ENCODE measurements at places on chromosomes 2 and 18. TPM values are rescaled to one million over a fixed set of nuclear protein-coding genes. Genes with fewer than 3 reads are reported as not detected.

Gene COL4A4
- total RNA-seq = not detected

Gene EVA1A
- total RNA-seq = 59.7 TPM

Gene MOGAT1
- not detected for total RNA-seq

Gene PSMA8
- total RNA-seq = not detected

Gene AOX1
- total RNA-seq = 0.23 TPM

Gene TNFRSF11A
- total RNA-seq = 11.1 TPM

Gene GTF2A1L
- total RNA-seq = not detected

Gene MC2R
- total RNA-seq = not detected

Gene CTAGE1
- total RNA-seq = not detected

Gene DSC1
- total RNA-seq = not detected

Gene DARS1
- total RNA-seq = 48.8 TPM

Gene EGR4
- not detected for total RNA-seq

Gene CRYGC
- total RNA-seq = not detected

Gene RIT2
- total RNA-seq = not detected

Gene GALNT1
- total RNA-seq = 337 TPM

Gene LBX2
- total RNA-seq = 3.8 TPM

Gene VWC2L
- not detected for total RNA-seq

Gene LYG2
- not detected for total RNA-seq

Gene LHCGR
- not detected for total RNA-seq

Gene GPAT2
- 6.6 TPM for total RNA-seq

Gene CHRNG
- total RNA-seq = not detected

Gene GPR45
- not detected for total RNA-seq

Gene FAP
- 2.0 TPM for total RNA-seq

Gene ABCB11
- 0.44 TPM for total RNA-seq

Gene COL5A2
- 123 TPM for total RNA-seq

Gene CFC1
- total RNA-seq = not detected

Gene EIPR1
- total RNA-seq = 30.8 TPM

Gene COX5B
- 167 TPM for total RNA-seq

Gene OTOF
- total RNA-seq = 0.22 TPM

Gene TRABD2A
- total RNA-seq = 0.99 TPM

Gene TSN
- total RNA-seq = 76.1 TPM

Gene DUSP19
- total RNA-seq = 1.9 TPM

Gene MPP4
- 7.6 TPM for total RNA-seq

Gene ANKRD62
- total RNA-seq = not detected

Gene VWA3B
- not detected for total RNA-seq

Gene AQP12B
- total RNA-seq = not detected

Gene MOB1A
- total RNA-seq = 112 TPM

Gene LIMS1
- 166 TPM for total RNA-seq

Gene DCC
- not detected for total RNA-seq

Gene COL6A3
- total RNA-seq = not detected

Gene SCN9A
- 1.8 TPM for total RNA-seq

Gene TGFA
- 0.12 TPM for total RNA-seq

Gene KLHL41
- 0.21 TPM for total RNA-seq

Gene ZBTB7C
- not detected for total RNA-seq

Gene HNRNPA3
- total RNA-seq = 316 TPM

Gene CNDP1
- total RNA-seq = not detected

Gene KIAA2012
- total RNA-seq = not detected

Gene KCNG2
- not detected for total RNA-seq

Gene KCNJ3
- total RNA-seq = not detected

Gene CAVIN2
- total RNA-seq = 171 TPM

Gene UNC80
- total RNA-seq = not detected

Gene MGAT5
- 84.1 TPM for total RNA-seq

Gene PTH2R
- not detected for total RNA-seq

Gene SNRPD1
- total RNA-seq = 97.3 TPM
